ENCODE measurements at places on chromosomes 3 and 15. TPM values are rescaled to one million over a fixed set of nuclear protein-coding genes. Genes with fewer than 3 reads are reported as not detected.

GRCh38 chr3:129040579-129041300 lies 19.8 kb upstream of the GP9 start:
- H3K4me1 ChIP-seq = peaks cover 3% of the 10 kb centered on the region
- no peak overlapping the region for H3K27ac ChIP-seq
- no peak for DNase-seq
- no peak overlapping the region for H3K4me3 ChIP-seq

DNA sequence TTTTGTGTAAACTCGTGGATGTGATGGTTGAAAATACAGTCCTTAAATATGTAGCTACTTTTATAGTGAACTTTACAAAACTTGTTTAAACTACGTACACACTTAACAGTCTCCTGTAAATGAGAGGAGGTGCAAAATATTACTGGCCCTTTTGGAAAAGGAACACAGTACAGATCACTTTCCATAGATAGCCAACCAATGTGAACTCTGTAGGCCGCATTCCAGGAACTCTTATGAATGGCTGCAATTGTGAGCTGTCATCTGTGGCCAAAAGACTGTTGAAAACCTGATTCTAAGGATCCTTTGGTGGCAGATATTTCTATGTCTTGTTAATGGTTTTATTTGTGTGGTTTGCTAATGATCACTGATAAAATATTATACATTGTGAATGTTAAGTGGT lies 6.2 kb downstream of the TSC22D2 start:
- H3K36me3 ChIP-seq = peaks cover 16% of the 10 kb centered on the region
- no peak overlapping the region for H3K27ac ChIP-seq
- H3K4me3 ChIP-seq = peak overlapping the region; percentile 87
- peaks cover 63% of the 10 kb centered on the region for H3K4me1 ChIP-seq
- H3K27me3 ChIP-seq = no peaks in the 10 kb centered on the region
- DNase-seq = no peak

DNA sequence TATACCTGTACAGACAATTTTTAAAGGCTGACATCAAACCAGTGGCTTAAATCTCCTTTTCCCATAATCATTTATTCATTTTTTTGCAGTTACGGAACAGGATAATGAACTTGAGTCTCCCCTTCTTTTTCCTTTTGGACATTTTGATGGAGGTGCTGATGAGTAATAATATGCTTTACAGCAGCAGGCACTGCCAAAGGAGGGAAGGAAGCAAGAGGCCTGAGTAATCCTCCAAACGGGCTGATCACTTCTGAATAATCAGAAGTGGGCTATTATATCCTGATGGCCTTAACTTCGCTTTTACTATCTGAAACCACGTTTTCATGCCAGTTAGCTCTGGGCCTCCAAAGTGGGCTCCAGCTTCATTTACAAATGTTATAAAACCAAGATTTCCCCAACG lies 527.2 kb downstream of the FOXP1 start:
- peak overlapping the region; percentile 70 for H3K27ac ChIP-seq
- peaks cover 6% of the 10 kb centered on the region for H3K36me3 ChIP-seq
- H3K27me3 ChIP-seq = no peaks in the 10 kb centered on the region

- no peak overlapping the region for H3K4me3 ChIP-seq
- no peak overlapping the region for H3K27ac ChIP-seq
- H3K27me3 ChIP-seq = no peaks in the 10 kb centered on the region
- no peaks in the 10 kb centered on the region for H3K4me1 ChIP-seq
- H3K36me3 ChIP-seq = no peaks in the 10 kb centered on the region
- no peak for DNase-seq
Measured at GRCh38 chr15:65431731-65432130, 9.0 kb upstream of the IGDCC4 start.

DNA sequence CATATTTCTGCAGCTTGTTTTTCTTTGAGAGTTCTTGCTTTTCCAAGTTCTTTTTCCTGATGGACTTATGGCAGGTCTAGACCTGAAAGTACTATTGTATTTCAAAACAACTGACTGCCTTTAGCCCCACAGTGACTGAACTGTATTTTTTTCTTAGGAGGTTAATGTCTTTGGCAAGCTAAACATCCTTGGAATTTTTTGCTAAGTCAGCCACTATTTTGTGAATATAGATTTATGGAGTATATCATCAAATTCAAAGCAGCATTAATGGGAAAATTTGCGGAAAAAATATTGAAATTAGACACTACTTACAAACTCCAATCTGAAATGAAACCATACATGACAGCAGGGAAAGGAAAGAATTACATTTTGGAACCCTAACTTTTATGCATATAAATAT lies 8.6 kb downstream of the PIK3CA start:
- peaks cover 14% of the 10 kb centered on the region for H3K4me1 ChIP-seq
- DNase-seq = no peak
- H3K36me3 ChIP-seq = no peaks in the 10 kb centered on the region
- H3K27ac ChIP-seq = no peak overlapping the region
- H3K27me3 ChIP-seq = no peaks in the 10 kb centered on the region

DNA sequence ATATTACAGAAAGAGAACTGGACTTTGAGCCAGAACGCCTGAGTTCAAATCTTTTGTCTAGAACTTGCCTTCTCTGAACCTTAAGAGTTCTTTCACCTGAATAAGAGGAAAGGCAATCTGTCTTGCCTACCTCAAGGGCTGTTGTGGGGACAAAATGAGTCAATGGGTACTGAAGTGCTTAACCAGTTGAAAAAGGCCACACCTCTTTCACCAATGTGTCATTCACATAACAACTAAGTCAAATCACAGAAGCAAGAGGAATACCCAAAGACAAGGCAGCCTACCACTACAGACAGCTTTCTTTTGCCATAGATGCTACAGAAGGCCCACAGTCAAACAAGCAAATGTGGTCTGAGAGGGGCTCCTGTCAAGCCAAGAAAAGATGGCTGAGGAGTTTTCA lies 39.7 kb downstream of the NBEAL2 start:
- H3K36me3 ChIP-seq = peaks cover 8% of the 10 kb centered on the region
- no peak for DNase-seq
- H3K27ac ChIP-seq = peak overlapping the region; percentile 93
- peak overlapping the region; percentile 82 for H3K4me3 ChIP-seq

Gene PYGO1
- not detected for total RNA-seq

- H3K27me3 ChIP-seq = peaks cover 4% of the 10 kb centered on the region
- DNase-seq = no peak
- H3K27ac ChIP-seq = no peak overlapping the region
- H3K4me1 ChIP-seq = no peaks in the 10 kb centered on the region
- no peak overlapping the region for H3K4me3 ChIP-seq
- H3K36me3 ChIP-seq = no peaks in the 10 kb centered on the region
Measured at GRCh38 chr3:3599016-3599415, 200.2 kb upstream of the LRRN1 start.

GRCh38 chr3:100482176-100482575 lies 10.2 kb upstream of the TMEM45A start:
- no peak overlapping the region for H3K27ac ChIP-seq
- no peaks in the 10 kb centered on the region for H3K36me3 ChIP-seq
- no peak for DNase-seq
- no peaks in the 10 kb centered on the region for H3K4me1 ChIP-seq
- no peak overlapping the region for H3K4me3 ChIP-seq

Data from natural killer cell treated with Interleukin-12 subunit alpha and Interleukin-12 subunit beta and Interleukin-15 and Interleukin-18, amount 100 ng/mL, for 72 hours (primary cell).